ENCODE measurements at places on chromosomes 3 and 15.
A peak's percentile ranks its signal among the peaks of the same experiment; 100 is the strongest.

- no peak for DNase-seq
Observed at GRCh38 chr15:39468331-39468730, 112.5 kb upstream of the THBS1 start.

DNA sequence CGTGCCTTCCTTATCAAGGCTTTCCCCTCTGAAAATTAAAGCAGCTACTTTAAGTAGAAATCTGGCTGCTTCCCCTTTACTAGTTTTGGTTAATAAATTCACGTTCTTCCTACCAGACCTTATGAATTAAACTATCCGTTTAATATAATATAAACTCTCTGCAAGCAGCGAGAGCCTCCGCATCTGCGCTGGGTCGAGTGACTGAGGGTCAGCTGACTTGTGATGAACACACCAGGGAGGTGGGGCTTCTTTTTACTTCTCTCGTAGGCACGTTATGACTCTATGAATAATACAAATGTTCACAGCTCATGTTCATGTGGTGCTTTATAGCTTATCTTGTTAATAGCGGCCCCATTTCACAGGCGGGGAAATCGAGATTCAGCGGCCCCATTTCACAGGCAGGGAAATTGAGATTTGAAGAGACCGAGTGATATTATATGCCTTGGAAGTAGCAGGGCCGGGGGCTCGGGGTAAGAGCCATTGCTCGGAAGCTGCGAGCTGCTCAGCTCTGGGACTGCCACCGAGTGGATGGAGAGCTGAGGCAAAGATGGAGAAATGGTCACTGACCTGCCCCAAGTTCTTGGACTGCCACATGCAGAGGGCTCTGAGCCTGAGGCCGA lies 8.3 kb downstream of the MUC4 start:
- no peak for DNase-seq

- peak; percentile 15 for DNase-seq
Observed at GRCh38 chr3:122258757-122259371, 66.2 kb upstream of the CSTA start.

GRCh38 chr15:72161361-72162132 lies 36.0 kb downstream of the GRAMD2A start:
- no peak for DNase-seq

- no peak for DNase-seq
Observed at GRCh38 chr15:67079361-67079760, 14.0 kb downstream of the SMAD3 start.

- DNase-seq, result no peak
Observed at GRCh38 chr3:1469248-1469647, 376.4 kb downstream of the CNTN6 start.

GRCh38 chr3:82208002-82208710 lies 446.7 kb upstream of the GBE1 start:
- DNase-seq, result no peak

DNA sequence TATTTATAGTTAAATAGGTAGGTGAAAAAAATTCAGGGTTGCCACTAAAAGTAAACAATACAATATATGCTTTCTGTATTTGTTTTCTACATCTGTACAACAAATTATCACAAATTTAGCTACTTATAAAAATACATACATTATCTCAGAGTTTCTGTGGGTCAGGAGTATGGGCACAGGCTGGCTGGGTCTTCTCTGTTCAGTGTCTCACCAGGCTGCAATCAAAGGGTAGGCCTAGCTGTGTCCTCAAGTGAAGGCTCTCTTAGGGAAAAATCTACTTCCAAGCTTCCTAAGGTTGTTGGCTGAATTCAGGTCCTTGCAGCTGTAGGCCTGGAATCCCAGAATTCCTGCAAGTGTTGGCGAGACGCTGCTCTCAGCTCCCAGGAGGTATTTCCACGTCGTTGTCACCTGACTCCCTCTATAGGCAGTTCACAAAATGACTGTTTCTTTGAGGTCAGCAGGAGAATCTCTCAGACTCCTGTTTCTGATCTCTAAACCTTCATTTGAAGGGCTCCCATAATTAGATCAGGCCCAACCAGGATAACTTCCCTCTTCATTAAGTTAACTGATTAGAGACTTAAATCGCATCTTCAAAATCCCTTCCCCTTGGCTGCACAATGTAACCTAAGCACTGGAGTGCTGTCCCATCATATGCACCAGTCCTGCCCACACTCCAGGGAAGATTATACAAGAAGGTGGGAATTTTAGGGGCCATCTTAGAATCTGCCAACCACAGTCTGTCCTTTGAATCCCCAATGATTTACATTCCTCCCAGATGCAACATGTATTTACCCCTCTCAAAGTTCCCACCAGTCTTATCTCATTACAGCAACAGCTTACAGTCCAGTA lies 296.6 kb downstream of the SUCLG2 start:
- no peak for DNase-seq

Measured in stimulated activated CD4-positive, alpha-beta T cell treated with anti-CD3 and anti-CD28 coated beads, Interleukin-12 subunit alpha, Interleukin-12 subunit beta, amount 100 ng/mL, for 24 hours (primary cell).